ENCODE measurements at places on chromosomes 3 and 15.
A peak's percentile ranks its signal among the peaks of the same experiment; 100 is the strongest.

- DNase-seq = no peak
Observed at GRCh38 chr3:64895106-64895990, 207.5 kb upstream of the ADAMTS9 start.

DNA sequence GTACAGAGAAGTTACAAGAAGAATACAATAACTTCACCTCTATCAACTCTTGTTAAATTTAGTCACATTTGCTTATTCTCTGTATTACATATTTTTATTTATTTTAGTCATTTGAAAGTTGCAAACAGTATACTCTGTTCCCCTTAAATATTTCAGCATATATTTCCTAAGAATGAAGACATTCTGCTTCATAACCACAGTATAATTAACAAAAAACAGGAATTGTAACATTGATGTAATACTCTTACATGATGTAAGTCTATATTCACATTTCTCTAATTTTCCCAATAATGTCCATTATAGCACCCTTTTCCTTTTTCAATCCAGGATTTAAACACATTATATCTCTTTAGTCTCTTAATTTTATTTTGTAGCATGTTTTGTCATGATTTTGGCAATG is 112.0 kb downstream of the AKAP13 start:
- DNase-seq = no peak

DNA sequence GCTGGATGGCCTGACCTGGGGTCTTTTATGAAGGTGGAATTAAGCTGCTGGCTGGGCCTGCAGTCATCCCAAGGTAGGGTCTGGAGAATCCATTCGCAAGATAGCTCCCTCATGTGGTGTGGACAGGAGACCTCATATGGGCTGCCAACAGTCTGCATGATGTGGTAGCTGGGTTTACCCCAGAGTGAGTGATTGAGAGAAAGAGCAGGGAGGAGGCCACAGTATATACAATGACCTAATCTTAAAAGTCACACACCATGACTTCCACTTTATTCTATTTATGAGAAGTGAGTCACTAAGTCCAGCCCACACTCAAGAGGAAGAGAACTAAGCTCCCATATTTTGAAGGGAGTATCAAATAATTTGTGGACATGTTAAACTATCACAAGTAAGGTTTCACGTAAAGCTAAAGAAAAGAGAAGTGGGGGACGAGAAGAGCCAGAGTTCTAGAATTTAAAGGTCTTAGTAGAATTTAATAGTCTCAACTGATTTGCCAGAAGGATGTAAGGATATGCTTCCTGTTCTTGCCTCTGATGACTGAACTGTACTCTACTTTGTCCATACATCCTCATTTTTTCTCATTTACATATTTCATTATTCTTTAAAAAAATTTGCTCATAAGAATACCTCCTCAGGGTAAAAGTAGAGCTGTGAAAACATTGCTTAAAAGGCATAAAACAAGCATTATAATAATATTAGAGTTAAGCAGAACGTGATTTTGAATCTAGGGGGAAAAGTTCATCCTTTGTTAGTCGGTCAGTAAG is 184.4 kb downstream of the PEX5L start:
- no peak for DNase-seq

- no peak for DNase-seq
Observed at GRCh38 chr3:138818185-138818860, 16.4 kb downstream of the PIK3CB start.

DNA sequence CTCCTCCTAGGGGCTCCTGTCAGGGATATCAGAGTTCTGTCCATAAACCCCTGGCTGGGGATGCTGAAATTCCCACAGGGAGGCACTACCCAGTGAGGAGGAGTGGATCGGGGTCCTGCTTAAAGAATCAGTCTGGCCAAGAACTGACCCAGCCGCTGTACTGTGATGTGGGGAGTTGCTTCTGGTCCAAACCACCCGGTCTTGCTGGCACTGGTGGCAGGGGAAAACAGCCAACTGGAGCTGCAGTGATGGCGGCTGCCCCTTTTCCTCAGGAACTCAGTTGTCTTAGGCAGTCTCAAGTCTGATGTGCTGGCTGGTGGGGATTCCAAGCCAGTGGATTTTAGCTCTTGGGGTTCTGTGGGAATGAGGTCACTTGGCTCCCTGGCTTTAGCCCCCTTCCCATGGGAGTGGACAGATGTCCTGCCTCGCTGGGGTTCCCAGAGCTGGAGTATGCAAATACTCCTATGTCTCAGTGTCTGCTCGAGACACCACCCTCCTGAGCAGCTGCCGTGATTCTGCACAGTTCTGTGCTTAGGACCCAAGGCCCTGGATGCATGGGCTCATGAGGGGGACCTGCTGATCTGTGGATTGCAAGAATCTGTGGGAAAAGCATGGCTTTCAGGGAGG is 97.1 kb downstream of the SLC25A26 start:
- DNase-seq = no peak

- no peak for DNase-seq
Observed at GRCh38 chr3:187051724-187052366, 87.5 kb downstream of the RPL39L start.

GRCh38 chr3:187963677-187964385 is 190.1 kb upstream of the LPP start:
- DNase-seq = no peak

GRCh38 chr3:30904996-30905395 is 10.5 kb upstream of the GADL1 start:
- no peak for DNase-seq

- no peak for DNase-seq
Observed at GRCh38 chr3:171875923-171876412, 32.8 kb downstream of the TMEM212 start.

- DNase-seq = no peak
Observed at GRCh38 chr15:82810890-82811426, 1.5 kb downstream of the WHAMM start.

DNA sequence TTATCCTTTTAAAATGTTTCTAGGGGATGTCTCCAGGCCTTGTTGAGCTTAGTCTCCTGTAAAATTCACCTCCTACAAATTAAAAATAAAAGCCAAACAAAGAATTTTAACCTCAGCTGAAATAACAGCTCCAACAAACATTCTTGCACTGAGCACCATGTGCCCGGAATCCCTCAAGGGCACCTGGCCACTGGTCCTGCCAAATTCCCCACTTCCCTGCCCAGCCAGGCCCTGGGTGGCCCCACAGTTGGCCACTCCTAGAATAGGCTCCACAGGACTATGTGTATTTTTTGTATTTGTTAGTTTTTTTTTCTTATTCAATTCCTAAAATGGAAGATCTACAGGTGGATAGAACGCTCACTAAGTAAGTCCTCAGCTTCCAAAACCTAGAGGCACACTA is 33.1 kb upstream of the PLA2G4E start:
- no peak for DNase-seq

DNA sequence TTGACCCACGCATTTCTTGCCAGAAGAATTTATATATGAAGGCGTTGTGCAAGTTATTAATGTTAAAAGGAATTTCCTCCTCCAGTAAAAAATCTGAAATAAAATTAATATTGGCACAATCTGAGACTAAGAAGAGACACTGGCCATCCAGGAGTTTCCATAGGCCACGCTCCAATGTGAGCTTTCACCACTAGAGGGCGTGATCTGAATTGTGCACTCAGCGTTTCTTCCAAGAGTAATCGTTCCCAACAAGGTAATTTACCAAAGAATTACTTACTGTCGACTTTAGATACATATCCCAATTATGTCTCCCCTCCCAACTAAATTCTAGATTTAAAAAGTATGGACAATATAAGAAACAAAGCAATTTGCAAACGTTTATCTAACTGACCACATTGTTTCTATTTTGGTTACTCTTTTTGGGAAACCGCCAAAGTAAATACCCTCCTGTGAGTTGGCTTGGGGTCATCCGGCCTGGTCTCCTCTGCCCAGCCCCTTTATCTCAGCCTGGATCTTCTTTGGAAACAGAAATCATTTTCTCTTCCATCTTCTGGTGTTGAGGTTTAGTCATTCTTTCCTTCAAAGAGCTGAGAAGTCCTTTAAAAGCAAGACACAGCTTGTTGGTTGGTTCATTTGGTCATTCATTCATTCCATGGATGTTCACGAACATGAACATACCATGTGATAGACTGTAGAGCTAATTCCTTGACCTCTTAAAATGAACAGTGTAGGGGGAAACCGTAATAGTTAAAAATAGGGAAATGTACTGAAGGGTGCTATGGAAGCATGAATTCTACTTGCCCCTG is 26.2 kb downstream of the POLR2M start:
- DNase-seq = no peak

GRCh38 chr15:47717036-47717612 is at the start of gene SEMA6D:
SEMA6D (plus strand) TSS chr15:47717505; CDS start chr15:47759799, 42,294 bp downstream.
- DNase-seq = peak; percentile 71

DNA sequence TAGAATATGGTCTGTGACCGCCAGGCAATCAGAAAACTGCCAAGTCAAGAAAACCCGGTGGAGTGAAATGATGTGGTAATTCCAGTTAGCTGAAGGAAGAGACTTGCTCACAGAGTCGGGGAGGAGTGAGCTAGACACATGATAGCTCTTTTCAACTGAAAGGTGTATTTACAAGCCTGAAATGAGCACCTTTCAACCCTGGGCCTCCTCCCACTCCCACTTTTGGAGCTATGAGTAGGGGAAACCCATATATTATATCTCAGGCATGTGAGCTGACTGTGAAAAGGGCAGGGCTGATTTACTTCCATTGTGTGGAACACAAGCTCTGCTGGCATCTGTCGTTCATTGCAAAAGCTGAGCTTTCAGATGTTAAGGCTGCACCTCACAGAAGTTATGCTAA is 960.2 kb downstream of the TUSC7 start:
- no peak for DNase-seq

DNA sequence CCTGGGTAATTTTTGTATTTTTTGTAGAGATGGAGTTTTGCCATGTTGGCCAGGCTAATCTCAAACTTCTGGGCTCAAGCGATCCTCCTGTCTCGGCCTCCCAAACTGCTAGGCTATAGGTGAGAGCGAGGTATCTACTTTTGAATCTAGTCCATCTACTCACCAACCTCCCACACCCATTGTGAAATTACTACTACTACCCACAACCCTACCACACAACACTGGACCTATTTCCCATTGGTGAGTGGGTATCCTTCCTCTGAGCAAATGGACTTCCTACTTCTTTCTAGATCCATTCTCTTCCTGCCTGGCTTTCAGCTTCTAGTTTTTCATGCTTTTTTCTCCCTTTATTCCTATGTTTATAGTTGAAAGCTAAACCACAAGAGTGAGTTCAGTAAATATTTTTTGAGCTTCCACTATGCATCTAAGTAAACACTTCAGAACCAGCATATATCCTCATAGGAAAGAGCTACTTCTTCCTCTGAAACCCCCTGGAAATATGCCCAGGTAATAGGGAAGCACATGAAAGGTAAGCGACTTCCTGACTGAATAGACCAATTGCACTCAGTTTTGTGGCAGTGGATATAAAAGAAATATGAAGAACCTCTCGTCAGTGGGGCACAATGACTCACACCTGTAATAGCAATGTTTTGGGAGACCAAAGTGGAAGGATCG is 39.1 kb downstream of the MYO1E start:
- no peak for DNase-seq

- no peak for DNase-seq
Observed at GRCh38 chr3:197027151-197027895, 2.3 kb downstream of the MELTF start.

DNA sequence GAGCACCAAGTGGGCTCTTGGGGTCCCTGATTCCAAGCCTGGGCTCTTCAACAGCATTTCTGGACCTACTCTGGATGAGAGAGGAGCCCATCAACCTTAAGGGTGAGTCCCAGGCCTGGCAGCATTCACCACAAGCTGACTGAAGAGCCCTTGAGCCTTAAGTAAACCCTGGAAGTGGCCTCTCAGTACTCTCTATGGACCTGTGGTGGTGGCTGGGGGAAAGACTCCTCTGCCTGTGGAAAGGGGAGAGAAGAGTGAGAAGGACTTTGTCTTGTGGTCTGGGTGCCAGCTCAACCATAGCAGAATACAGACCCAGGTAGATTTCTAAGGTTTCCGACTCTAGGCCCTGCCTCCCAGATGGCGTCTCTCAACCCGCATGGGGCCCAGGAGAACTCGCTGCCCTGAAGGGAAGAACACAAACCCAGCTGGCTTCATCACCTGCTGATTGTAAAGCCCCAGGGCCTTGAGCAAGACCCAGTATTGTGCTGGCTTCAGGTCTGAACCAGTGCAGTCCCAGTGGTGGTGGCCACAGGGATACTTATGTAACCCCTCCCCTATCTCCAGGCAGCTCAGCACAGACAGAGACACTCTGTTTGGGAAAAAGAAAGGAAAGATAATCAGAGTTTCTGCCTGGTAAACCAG is 71.4 kb downstream of the TFDP2 start:
- DNase-seq = no peak

DNA sequence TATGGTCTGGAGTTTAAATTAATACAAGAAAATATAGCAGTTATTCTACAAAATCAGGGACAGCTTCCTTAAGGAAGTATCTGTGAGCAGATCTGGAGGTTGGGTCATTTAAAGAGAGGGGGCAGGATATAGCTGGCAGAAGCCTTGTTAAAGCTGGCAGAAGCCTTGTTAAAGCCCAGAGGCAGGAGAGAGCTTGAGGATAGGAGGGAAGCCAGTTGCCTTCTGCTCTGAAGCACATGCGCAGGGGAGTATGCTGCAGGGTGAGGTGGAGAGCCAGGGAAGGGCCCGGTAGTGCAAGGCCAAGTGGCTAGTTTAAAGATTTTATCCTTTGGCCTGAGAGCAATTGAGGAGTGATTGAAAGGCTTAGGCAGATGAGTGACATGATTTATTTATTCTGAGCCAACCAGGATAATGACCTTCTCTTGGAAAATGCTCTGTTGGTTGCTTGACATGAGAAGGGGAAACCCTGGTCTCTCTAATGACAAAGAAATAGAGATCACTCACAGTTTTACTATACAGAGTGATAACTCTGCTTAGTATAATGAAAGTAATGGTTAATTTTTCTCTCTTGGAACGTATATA is 3.9 kb downstream of the EAF1 start:
- DNase-seq = no peak

DNA sequence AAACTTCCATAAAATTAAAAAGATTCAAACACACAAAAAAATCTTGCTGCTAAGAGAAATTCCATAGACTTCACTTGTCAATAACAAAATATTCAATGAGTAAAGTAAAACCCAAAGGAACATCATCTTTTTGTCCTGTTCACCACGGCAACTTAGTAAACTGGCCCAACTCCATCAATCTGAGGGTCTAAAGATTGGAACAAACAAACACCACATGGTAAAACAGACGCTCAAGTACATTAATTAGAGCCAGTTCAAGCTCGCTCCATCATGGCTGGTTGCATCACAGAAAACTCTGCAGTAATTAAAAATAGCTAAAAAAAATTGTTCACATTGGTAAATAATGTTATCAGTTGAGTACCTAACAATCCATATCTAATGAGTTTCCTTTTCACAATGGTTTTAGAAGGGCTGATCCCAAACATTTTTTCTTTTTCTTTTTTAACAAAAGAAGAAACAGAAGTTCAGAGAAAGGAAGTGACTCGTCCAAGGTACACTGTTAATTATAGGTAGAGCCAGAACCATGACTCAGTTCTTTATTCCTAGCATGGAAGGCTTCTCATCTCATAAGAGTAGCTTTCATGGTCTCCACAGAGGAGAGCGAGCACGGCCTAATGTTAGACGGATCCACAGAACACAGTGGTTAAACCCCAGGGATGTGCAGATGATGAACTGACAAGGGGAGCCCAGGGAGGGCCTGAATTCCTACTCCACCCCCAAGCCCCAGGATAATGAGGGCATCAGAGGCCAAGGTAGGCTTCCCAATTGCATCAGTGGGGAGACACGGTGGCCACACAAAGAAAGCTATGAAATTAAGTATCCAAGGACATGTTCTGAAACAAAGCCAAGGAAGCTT is 79.2 kb upstream of the ARHGEF3 start:
- DNase-seq = no peak

- peak; percentile 8 for DNase-seq
Observed at GRCh38 chr3:30768703-30769550, 125.5 kb downstream of the GADL1 start.
